Tongue (tissue), 3 donors: ENCODE measurements at places on chromosomes 4 and X. TPM values are rescaled to one million over a fixed set of nuclear protein-coding genes. Genes with fewer than 3 reads are reported as not detected.

DNA sequence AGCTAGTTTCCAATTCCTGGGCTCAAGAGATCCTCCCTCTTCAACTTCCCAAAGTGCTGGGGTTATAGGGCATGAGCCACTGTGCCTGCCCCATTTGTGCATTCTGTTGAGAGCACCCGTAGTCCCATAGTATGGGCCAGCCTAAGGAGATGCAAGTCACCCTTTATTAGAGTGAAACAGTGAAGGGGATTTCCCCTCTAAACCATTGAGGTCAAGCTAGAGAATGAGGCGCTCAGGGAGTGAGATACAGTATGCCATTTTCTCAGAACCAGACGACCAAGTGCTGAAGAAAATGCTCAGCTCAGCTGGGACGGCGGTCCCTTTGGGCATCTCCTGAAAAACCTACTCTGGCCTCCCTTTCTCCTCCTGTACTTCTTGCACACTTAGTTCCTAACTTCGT is 18.7 kb downstream of the RNF4 start:
- no peak for DNase-seq

DNA sequence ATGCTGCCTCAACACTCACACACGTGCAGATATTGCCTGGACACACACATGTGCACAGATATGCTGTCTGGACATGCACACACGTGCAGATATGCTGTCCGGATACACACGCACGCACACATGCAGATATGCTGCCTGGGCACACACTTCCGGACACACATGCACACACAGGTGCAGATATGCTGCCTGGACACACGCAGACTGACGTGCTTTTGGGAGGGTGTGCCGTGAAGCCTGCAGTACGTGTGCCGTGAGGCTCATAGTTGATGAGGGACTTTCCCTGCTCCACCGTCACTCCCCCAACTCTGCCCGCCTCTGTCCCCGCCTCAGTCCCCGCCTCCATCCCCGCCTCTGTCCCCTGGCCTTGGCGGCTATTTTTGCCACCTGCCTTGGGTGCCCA is 14.7 kb downstream of the FGFRL1 start:
- peak; percentile 74 for DNase-seq

GRCh38 chr4:175536852-175537453 is 275.1 kb downstream of the GPM6A start:
- peak; percentile 62 for DNase-seq

SNX12 gene
- total RNA-seq: 49.3 TPM

CXCR3 gene
- total RNA-seq: 0.92 TPM

RNF150 gene
- 62.1 TPM for total RNA-seq

DNA sequence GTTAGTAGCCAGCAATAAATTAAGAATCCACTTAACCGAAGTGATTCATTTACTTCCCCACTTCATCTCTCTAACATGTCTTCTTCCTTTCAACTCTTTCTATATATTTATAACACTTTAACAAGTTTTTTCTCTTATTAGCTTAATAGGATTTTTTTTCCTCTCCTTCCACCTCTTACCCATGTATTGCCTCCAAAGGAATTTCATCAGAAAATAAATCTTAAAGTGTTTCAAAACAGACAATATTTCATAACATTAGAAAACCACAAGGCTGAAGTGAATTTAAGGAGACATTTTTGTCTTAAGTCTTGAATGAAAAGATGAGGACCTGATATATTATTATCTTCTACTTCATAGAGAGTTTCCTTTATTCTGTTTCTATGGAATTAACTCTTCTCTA is 101.5 kb downstream of the PDGFC start:
- DNase-seq: no peak

CLTRN gene
- total RNA-seq: 1.0 TPM

- DNase-seq: no peak
Measured at GRCh38 chrX:132015875-132016274, 7.2 kb upstream of the STK26 start.

- DNase-seq: no peak
Measured at GRCh38 chr4:10496200-10496599, 39.0 kb upstream of the ZNF518B start.

MSANTD1 gene
- total RNA-seq: 1.1 TPM

GRCh38 chrX:55818673-55819375 is 101.3 kb downstream of the RRAGB start:
- DNase-seq: no peak

NOX1 gene
- not detected for total RNA-seq

GRCh38 chr4:139875411-139875825 is 209.8 kb downstream of the MGST2 start:
- peak; percentile 73 for DNase-seq

- peak; percentile 19 for DNase-seq
Measured at GRCh38 chrX:7941390-7942042, 14.3 kb upstream of the PNPLA4 start.

GRCh38 chrX:124940531-124940930 is 379.1 kb upstream of the TEX13C start:
- peak; percentile 47 for DNase-seq

DNA sequence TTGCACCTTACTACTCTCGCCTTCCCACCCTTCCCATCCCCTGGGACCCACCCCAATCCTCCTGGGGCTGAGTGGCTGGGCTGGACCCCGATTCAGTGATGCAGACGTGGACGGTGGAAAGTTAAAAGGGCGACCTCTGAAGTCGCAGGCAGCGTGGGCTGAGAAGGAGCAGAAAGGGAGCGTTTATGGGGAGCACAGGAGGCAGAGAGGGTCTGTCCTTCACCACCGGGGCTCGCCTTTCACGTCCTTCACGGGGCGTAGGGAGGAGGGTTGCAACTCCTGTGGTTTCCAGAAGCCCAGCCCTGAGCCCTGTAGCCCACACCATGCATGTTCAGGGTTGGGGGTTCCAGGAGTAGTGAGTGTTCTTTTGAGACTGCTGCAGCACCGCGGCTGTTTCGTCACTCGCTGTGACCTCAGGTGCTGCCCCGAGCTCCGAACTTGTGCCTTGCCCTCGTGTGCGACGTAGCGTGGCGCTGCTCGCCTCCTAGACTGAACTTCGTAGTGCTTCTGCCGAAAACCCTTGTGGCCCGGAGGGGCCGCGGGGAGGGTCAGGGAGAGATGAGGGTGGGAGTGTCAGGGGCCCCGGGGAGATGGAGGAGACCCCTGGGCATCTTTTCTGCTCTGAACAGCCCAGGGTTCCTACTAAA is 1.6 kb downstream of the NHS start:
- peak; percentile 12 for DNase-seq

CFAP47 gene
- 0.10 TPM for total RNA-seq

DNA sequence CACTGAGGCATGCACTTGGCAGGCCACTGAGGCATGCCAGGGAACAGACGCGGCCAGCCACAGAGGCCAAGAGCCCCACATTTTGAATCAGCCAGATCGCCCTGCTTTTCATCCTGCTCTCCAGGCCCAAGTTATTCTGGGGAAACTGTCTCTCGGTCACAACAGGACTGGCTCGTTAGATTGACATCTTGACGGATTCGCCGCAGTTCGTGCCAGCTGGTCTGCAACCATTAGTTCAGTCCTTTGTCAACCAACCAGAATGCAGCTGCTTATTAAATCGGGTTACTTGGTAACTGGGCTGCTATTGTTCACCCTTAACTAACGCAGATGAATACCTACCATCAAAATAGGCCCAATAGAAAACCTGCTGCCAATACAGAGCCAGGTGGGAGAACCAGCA is 16.7 kb downstream of the CLDN34 start:
- DNase-seq: no peak

GRCh38 chr4:185463541-185463940 is 8.0 kb downstream of the CCDC110 start:
- DNase-seq: no peak

DNA sequence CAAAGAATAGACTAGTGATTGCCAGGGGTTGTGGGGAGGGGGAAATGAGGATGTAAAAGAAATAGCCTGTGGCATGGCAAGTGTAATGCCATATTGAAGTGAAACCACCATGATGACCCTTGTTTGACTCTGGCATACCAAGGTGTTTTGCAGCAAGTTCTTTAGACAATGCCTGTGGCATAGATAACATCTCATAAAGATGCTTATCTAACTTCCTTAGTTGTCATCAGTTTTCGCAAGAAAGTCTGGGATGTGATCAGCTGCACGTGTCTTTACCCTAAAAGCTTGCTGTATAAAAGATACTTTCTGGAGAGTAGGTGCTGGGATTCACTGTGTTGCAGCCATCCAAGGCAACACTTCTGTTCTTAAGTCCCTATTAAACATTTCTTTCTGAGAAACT is 176.1 kb upstream of the MAGEB16 start:
- DNase-seq: no peak

- peak; percentile 3 for DNase-seq
Measured at GRCh38 chr4:164813554-164813953, 59.6 kb downstream of the SMIM31 start.
